GM12864 (cell line): ENCODE measurements at places on chromosomes 12 and 14.

- no peak for DNase-seq
Observed at GRCh38 chr12:64700532-64700931, 58.7 kb downstream of the GNS start.

GRCh38 chr14:65834051-65834450 lies 421.5 kb downstream of the FUT8 start:
- DNase-seq, result no peak

GRCh38 chr14:102360388-102360787 lies 2.3 kb downstream of the CINP start:
- no peak for DNase-seq

DNA sequence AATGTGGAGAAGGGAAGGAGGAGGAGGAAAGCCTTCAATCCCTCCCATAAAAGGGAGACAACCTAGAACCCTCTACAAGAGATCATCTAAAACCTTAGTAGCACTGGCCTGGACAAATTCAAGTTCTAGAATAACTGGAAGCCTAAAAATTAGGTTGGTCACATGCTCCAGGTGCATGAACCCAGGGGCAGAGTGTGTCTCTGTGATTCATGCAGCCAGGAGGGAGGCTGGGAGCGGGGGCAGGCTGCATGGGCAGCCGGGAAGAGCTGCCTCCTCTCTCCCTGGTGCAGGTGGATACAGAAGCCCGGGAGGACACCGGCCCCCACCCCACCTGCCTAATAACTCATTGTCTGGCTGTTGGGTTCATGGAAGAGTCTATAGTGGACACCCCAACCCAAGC lies 38.6 kb downstream of the CCDC85C start:
- no peak for DNase-seq

DNA sequence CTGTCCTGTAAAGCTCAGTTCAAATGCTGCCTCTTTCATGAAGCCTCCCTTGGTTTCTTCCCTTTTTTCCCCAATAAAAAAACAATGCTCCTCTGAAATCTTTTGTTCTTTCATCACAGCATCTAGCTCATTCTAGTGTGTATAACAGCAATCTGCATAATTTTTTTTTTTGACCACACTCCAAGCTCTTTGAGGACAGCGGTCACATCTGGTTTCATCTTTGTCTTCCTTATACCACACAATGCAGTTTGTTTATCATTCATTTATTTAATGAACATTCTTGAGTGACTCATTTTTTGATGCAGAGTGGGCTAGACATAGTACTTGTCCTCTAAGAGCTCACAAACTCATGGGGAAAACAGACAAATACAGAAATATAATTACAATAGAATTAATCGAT lies 7.3 kb downstream of the GNG2 start:
- no peak for DNase-seq
